ENCODE measurements at places on chromosomes 3 and 15.
A peak's percentile ranks its signal among the peaks of the same experiment; 100 is the strongest.

- DNase-seq: no peak
Measured at GRCh38 chr3:153785901-153786300, 335.3 kb upstream of the ARHGEF26 start.

DNA sequence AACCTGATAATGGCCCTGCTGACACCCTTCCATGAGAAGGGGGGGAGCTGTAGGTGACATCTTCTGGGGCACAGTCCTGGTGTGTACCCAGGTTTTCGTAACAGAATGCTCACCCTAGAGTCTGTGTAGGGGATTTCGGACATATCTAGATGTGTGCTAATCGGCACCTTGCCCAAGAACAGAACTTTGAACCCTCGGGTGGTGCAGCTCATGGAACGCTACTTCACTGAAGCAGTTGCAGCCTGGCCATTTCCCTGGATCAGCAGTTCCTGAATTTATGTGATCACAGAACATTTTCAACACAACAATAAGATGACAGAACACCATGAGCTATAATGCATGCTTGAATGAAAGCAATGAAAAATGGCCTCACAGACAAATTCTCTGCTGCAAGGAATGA is 57.5 kb upstream of the MUC13 start:
- no peak for DNase-seq

- DNase-seq: peak; percentile 96
Measured at GRCh38 chr3:69051756-69052471, at the start of gene TMF1. Gene TMF1, minus strand, starts transcription at chr3:69052333. Its CDS starts 247 bp downstream, at chr3:69052086.

DNA sequence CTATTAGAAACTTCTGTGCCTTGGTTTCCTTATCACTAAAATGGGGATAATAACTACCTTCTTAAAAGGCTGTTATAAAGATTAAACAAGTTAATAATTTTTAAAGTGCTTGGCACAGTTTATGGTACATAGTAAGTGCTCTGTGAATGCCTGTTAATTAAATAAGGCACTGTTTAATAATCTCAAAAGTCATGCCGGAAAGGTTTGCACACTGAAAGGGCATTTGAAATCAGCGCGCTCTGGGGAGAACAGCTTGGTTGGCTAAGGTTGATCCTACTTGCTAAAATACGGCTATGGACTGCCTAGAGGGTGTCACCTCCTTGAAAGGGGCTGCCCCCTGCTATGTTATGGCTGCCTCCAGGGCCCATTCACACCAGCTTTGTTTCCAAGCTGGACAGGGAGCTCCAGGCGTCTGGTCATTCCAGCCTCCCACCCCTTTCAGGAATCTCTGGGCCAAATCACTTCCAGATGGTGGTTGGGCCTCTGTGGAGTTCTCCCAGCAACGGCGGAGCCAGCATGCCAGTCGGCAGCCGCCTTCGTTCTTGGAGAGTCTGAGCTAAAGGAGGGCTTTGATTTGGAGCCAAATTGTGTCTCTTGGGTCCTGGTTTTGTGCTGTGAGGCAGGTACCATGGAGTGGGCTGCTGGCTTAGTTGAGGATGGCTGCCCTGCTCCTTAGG is 5.9 kb downstream of the FLNB start:
- no peak for DNase-seq

- DNase-seq: no peak
Measured at GRCh38 chr3:16337856-16338540, 73.0 kb downstream of the OXNAD1 start.

DNA sequence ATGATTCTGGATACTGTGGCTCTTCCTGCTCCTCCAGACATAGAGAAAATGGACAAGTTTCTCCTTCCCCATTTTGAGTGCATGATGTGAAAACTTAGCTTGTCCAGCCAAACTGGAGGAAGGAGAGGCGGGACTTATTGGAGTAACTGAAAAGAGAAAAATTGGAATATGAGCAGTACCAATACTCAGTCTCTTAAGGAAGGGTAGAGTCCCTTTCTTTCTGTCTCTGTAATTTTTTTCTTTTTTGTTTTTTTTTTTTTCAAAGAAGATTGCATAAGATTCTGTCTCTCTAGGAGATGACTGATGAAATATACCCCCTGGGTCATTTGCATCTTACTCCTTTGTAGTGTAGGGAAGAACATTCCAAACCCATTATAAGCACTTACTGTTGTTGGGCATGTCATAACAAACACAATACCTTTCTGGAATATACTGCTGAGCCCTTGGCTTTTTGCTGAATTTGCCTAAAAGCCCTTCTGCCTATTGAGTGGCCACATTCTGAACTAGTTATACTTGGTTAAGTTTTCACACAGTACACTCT is 498.1 kb upstream of the TPRG1 start:
- no peak for DNase-seq

GRCh38 chr3:43709022-43709421 is 18.3 kb downstream of the ABHD5 start:
- DNase-seq: no peak

DNA sequence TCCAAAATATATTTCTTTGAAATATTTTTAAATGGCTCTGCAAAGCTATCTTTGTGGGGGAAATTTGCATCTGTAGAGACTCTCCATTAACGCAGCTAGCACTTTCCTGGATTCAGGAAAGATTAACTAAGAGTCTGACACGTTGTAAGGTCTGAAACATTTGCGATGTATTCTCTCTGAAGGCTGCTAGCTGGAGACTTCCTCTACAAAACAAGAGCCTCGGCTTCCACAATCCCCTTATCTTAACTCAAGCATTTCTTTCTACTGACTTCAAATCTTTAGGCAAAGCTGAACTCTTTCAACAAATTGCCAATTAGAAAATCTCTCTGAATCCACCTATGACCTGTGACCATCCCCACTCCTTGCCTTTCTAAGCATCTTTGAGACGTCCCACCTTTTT is 250.5 kb downstream of the KLF13 start:
- no peak for DNase-seq

DNA sequence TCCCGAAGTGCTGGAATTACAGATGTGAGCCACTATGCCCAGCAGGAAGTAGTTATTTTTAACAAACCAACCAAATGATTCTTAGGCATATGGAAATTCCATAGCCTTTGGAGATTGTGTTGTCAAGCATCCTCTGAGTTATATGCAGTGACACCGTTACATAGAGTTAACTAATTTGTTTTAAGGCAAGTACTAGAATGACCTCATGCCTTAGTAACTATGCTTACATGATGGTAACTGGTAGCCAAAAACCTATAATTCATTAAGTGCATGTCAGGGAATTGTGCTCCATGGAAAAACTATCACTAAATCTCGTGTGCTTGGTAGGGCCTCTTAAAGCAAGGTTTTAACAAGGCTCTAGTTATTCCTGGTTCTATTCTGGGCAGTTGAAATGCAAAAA is 392.8 kb downstream of the TUSC7 start:
- no peak for DNase-seq

DNA sequence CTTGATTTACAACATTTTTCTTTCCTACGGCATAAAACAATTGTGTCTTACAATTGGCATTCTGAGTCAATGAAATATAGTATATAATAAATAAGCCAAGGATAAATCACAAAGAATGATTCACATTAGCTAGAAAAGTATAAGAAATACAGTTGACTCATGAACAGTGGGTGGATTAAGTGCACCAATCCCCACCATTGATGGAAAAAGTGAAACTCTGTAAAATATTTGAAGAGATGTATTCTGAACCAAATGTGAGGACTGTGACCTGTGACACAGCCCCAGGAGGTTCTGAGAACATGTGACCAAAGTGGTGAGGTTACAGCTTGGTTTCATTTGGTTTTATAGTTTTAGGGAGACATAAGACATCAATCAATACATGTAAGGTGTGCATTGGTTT is 227.5 kb downstream of the ALCAM start:
- no peak for DNase-seq

DNA sequence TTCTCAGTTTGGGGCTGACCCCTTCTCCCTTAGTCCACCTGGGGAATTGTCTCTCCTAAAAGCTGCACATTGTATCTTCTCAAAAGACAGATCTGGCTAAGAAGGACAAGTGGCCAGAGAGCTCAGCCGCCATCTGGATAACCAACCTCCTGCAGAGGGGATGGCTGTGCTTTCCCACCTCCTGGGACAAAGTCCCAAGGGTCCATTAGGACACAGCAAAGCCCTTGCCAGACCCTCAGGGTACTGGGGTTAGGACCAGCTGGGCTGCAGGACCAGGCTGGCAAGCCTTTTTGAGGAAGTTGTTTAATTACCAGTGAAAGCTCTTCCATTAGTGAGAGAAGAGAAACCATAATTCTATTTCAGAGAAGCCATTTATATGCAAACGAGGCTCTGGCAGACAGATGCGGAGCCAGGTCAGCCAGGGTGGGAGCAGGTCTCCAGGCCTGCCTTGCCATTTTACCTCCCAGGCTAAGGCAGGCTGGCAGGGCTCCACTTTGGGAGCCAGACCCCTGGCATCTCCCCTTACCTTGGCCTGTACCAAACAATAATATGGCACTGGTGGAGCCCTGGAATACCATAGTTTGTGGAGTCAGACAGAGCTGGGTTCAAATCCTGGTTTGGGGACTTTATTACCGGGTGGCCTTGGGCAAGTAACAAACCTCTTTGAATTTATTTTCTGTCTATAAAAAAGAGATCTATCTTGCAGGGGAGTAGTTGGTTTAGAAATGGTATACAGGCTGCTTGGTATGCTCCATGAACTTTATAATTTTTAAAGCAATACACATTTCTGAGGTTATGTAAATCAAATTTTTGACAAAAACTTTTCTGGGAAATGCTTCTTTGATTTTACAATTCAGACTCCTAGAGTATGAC is 17.9 kb downstream of the SHF start:
- DNase-seq: no peak

DNA sequence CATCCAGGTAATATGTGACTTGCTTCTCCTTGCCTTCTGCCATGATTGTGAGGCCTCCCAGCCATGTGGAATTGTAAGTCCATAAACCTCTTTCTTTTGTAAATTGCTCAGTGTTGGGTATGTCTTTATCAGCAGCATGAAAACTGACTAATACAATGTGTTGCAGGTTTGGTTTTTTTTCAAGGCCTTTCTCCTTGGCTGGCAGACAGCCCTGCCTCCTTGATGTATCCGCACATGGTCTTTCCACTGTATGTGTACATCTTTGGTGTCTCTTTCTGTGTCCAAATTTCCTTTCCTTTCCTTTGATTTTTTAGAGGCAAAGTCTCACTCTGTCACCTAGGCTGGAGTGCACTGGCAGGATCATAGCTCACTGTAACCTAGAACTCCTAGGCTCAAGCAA is 260.1 kb downstream of the TUSC7 start:
- DNase-seq: no peak

DNA sequence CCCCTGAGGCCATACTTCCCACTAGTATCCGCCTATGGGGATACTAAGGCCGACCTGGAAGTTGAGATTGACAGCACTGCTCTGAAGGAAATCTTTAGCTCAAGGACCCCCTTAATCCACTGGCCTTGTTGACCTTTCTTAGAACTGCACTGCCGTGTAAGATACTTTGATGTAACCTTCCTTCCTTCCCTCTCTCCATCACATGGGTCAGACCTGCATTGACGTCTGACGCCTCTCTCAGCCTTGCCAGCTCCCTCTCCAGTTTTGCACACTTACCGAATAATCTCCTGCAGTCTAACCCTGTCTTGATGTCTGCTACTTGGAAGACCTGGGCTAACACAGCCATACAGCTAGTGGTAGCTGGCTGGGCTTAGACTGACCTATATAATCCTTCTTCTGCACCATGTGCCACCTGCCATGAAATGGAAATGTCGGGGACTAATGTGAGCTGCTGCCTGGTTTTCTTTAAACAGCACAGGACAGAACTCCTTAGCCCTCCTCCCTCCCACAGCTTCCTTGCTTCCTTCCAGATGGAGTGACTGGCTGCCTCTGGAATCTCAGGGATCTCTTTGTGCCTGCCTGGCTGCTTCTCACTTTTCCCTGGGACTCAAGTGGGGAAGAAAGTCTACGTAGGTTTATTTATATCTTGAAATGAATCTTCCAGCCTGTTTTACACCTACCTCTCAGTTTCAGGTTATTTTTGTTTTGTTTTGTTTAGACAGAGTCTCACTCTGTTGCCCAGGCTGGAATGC is 39.2 kb upstream of the HERC1 start:
- DNase-seq: no peak

- no peak for DNase-seq
Measured at GRCh38 chr15:51163843-51164242, 69.1 kb upstream of the TNFAIP8L3 start.

DNA sequence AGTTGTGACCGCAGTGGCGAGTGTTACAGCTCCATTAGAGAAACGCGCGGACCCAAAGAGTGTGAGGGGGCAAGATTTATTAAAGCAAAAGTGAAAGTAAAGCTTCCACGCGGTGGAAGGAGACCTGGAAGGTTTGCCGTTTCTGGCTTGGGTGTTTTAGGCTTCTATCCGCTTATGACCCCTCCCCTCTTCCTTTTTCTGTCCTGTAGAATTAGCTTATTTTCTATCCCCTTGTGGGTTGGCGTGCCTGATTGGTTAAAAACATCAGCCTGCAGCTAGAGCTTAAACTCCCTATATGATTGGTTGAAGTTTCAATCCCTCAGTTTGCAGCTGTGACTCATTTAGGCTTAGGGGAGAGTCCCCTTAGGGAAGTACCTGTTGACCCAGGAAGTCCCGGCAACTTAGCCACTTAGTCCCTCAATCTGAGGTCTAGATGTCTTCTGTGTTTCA is 39.6 kb downstream of the C3orf38 start:
- DNase-seq: no peak

GRCh38 chr3:85790445-85791030 is 831.7 kb downstream of the CADM2 start:
- no peak for DNase-seq

- DNase-seq: no peak
Measured at GRCh38 chr15:70045045-70045444, 52.7 kb downstream of the TLE3 start.

DNA sequence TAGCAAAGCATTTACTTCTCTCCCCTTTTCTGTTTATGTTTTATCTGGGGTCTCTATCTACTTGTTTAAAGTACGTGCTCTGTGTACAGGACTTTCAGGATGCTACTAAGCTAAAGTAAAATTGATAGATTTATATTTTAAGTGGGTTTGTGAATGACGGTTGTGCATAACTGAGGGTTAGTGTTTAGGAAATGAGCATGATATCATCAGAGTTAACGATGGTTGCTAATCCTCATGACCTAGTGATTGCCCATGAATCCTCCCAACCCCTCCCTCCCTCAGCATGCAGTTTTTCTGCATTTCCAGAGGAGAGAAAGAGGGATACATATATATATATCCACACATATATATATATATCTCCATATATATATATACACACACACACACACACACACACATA is 957.2 kb downstream of the TUSC7 start:
- DNase-seq: no peak

All from stimulated activated CD8-positive, alpha-beta memory T cell treated with anti-CD3 and anti-CD28 coated beads, Interleukin-15, amount 100 ng/mL, for 24 hours (primary cell).